ENCODE measurements at places on chromosomes 2 and 18. TPM values are rescaled to one million over a fixed set of nuclear protein-coding genes. Genes with fewer than 3 reads are reported as not detected.

GRCh38 chr2:136116151-136116812 is 1.7 kb downstream of the CXCR4 start:
- DNase-seq: no peak

DNA sequence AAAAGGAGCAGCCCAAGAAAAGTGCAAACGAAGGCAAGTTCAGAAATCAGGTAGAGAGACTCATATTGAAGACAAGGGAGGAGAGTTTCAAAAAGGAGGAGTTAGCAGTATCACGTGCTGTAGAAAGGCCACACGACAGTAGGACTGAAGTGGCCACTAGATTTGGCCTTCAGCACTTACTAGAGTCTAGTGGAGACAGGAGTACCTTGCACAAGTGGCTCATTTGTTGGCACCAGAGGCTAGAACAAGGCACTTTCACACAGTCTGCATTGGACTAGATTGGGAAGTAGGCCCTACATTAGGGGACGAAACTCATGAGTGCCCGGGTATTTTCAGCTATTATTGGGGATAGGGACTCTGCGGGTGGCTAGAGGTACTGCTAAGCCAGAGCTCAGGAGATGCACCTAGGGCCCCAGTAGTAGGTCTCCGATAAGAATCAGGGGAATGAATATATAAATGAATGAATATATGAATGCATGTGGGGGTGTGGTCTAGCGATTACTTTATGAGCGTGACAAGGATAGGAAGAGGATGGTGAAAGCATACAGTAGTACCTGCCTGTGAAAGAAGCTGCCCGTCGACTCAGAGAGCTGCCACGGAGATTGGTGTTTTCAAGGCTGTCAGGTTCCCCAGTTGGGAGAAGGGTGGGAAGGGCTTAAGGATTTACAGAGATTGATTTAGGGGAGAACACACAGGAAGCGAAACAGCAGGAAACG is 1.4 kb upstream of the NCOA1 start:
- DNase-seq: no peak

DNA sequence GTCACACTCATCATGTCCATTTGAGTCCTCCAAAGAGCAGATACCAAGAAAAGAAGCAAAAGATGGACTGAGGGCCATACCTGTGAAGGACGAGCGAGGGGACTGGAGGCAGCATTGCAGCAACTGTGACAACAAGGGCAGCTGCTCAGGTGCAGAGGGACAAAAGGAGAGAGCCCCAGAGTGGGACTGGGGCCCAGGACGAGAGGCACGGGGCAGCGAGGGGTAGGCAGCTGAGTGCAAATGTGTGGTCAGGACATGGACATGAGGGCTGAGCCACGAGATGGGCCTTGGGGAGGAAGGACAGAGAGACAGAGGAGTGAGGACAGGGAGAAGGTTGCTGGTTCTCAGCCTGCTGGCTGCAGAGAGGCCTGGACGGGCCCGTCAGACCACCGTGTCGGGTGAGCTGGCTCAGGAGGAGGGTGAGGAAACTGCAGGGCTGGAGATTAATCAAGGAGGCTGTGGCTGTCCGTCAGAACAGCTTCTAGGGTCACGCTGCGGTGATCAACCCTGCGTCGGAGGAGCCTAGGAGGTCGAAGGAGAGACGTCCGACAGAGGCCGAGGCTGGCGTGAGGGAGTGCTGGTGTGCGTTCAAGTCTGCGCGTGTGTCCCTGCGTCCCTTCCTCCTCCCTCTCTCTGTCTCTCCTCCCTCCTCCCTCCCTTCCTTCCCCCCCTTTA is 206.8 kb upstream of the HDAC4 start:
- DNase-seq: no peak

- no peak for DNase-seq
Measured at GRCh38 chr2:203997481-203997880, 60.9 kb downstream of the ICOS start.

GRCh38 chr2:104444392-104444791 is 409.5 kb upstream of the POU3F3 start:
- DNase-seq: no peak

GRCh38 chr18:55093295-55093694 is 134.0 kb upstream of the CCDC68 start:
- no peak for DNase-seq

DNA sequence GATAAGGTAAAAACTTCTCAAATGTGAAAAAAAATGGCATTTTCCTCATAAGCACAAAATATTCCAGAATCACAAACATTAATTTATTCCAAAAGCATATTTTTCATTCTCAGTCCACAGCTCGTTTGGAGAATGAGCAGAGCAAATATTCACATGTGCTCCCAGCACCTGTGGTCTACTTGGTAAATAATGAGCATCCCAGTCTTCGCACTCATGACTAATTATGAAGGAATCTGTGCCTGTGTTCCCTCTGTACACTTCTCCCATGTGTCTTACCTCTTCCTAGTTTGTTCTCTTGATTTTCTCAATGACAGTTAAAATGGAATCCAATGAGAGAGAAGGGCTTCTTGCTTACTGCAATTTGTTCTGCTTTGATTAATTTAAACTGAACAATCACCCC is 671.0 kb upstream of the SOX11 start:
- no peak for DNase-seq

GRCh38 chr2:66872986-66873754 is 438.2 kb downstream of the MEIS1 start:
- no peak for DNase-seq

DNA sequence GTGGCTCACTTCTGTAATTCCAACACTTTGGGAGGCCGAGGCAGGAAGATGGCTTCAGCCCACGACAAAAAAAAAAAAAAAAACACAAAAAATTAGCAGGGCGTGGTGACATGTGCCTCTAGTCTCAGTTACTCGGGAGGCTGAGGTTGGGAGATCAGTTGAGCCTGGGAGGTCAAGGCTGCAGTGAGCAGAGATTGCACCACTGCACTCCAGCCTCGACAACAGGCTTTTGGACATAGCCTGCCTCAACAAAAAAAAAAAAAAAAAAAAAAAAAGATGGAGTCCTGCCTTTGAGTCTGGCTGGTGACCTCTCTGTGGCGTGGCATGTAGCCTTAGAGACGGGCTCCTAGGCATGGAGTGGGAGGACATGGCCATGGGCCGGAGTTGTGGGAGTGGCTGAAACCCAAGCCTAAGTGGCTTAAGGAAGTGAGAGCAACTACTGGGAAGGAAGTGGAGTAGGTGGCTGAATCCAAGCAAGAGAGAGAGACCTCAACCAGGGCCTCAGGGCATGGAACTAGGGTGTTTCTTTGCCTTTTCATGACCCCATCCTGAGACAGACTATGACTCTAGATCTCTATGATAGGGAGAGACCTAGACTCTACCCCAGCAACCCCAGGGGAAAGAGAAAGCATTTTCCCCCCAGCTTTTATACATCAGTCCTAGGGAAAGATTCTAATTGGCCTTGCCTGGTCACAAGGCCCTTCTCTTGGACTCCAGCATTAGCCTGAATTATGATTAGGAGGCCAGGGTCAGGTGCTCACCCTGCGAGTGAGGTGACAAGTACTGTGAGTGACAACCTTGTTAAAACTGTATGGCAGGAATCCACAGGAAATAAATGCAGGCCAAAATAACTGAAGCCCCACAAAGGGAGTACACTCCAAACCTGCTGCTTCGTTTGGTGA is 34.2 kb downstream of the NPAS2 start:
- no peak for DNase-seq

DNA sequence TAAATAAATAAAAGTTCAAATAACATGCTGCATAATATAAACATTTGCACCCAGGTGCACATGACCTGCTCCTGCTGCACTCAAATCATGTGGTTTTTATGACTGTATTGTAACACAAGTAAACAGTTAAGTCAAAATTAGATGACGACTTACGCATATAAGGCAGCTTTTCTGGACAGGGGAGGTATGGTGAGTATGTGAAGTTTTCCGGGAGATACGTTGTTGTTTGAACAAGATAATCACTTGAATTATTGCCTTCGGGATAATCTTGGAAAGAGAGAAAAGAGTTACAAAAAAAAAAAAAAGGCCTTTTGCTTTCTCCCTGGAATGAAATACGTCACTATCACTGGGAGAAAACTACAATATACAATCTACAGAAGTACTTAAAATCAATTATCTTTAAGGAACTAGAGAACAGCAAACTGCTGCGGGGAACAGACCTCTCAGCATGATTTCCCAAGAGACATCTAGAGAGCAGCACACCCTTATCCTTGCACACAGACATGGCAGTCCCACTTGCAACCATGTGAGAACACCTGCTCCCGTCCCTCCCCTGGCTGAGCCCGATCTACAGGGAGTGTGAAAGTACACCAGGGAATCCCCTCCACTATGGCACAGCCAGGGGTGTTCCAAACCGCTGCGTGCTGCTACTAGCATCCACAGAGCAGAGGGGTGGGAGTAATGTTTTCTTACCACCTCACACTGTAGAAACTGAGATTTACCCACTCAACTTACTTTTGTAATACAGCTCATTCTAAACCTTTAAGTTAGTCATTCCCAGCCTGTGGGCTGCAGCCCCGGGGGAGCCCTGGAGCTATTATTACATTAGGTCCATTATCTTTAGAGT is 26.3 kb downstream of the B4GALT6 start:
- DNase-seq: no peak

DNA sequence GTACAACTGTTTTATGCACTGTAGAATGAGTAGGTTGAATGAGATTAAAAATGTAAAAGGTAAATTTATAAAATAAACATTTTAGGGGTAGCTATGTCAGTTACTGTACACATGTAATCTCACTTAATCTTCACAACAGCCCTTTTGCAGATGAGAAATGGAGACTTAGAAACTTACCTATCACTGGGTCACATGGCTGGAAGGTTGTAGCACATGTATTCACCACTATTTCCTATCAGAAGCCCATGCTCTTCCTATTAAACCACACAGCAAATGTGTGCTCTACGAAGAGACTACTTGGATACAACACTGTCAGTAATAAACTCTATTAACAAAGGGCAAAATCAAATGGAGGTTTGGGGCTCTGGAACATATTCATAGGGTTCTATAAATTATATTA is 60.5 kb downstream of the VWC2L start:
- DNase-seq: no peak

Gene KCNE4
- 12.5 TPM for polyA plus RNA-seq

Gene NOSTRIN
- polyA plus RNA-seq: not detected

Gene VSNL1
- polyA plus RNA-seq: 0.86 TPM

Gene PLEK
- 0.06 TPM for polyA plus RNA-seq

Measured in AG04450 (cell line).